ENCODE measurements at places on chromosomes 5 and 9. TPM values are rescaled to one million over a fixed set of nuclear protein-coding genes. Genes with fewer than 3 reads are reported as not detected.

DNA sequence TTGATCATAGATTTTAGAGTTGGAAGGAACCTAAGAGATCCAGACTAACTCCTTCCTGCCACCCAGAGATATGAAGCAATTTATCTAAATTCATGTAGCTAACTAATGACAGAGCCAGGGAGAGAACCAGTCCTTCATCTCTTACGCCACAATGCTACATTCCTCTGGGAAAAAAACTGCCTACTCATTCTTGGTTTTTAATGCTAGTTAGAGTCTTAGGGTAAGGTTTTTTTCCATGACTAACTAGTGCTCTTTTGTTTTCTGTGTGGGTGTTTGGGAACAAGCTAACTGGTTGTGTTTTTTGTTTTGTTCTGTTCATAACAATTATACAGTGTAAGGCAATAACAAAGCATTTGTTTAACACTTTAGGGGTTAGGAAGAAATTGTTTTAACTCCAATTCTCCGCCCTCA lies 52.4 kb downstream of the SLC44A1 start:
- H3K27me3 ChIP-seq, result no peaks in the 10 kb centered on the region
- no peak overlapping the region for H3K27ac ChIP-seq
- H3K36me3 ChIP-seq, result no peaks in the 10 kb centered on the region
- no peak overlapping the region for H3K4me3 ChIP-seq

DNA sequence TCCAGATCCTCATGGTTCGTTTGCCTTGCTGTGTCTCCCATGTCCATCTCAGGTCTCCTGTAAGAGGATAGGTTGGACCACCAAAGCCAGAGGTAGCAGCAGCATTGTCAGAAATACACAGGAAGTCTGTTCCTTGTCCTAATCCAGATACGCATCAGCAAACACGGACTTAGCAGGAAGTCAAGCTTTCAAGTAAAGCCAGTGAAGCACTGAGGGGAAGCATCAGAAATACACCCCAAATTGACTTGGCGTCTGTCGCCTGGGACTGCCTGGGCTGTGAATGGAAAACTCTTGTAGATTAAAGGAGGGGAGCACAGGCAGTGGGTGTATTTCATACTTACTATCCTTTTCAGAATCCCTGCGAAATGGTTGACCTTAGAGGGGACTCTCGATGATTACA lies 171.3 kb downstream of the PSAT1 start:
- H3K27me3 ChIP-seq, result no peaks in the 10 kb centered on the region
- no peaks in the 10 kb centered on the region for H3K36me3 ChIP-seq
- H3K27ac ChIP-seq, result no peak overlapping the region
- H3K4me1 ChIP-seq, result no peaks in the 10 kb centered on the region
- no peak for DNase-seq
- no peak overlapping the region for H3K4me3 ChIP-seq

- no peaks in the 10 kb centered on the region for H3K27me3 ChIP-seq
- H3K4me3 ChIP-seq, result no peak overlapping the region
- no peak for DNase-seq
- H3K27ac ChIP-seq, result no peak overlapping the region
These were observed 204.0 kb downstream of the DAB2IP start for GRCh38 chr9:121855476-121855875.

GRCh38 chr5:71633255-71634155 lies 46.4 kb downstream of the MCCC2 start:
- peaks cover 7% of the 10 kb centered on the region for H3K36me3 ChIP-seq
- no peak overlapping the region for H3K27ac ChIP-seq
- H3K27me3 ChIP-seq, result no peaks in the 10 kb centered on the region
- no peaks in the 10 kb centered on the region for H3K4me1 ChIP-seq
- DNase-seq, result no peak

DNA sequence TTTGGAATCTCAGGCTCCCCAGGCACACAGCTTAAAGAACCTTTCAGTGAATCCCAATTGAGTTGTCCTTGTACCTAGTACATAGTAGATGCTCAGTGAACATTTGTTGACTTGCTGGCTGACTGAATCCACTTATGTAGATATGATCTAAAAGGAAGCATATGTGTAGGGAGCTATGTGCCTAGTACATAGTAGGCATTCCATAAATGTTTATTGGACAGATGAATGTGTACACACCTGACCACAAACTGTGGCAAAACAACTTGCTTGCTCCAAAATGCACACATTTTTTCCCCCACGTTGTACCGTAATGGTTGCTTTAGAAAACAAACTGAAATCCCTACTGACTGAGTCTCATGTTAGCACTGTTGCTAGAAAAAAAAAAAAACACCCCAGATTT lies 80.2 kb upstream of the IL12B start:
- H3K4me3 ChIP-seq, result no peak overlapping the region
- no peaks in the 10 kb centered on the region for H3K27me3 ChIP-seq
- no peaks in the 10 kb centered on the region for H3K36me3 ChIP-seq
- DNase-seq, result no peak
- no peak overlapping the region for H3K27ac ChIP-seq

GRCh38 chr5:131981516-131981915 lies 29.9 kb downstream of the ACSL6 start:
- no peaks in the 10 kb centered on the region for H3K27me3 ChIP-seq
- no peak overlapping the region for H3K4me3 ChIP-seq
- H3K4me1 ChIP-seq, result peaks cover 3% of the 10 kb centered on the region
- H3K27ac ChIP-seq, result no peak overlapping the region
- no peaks in the 10 kb centered on the region for H3K36me3 ChIP-seq

DNA sequence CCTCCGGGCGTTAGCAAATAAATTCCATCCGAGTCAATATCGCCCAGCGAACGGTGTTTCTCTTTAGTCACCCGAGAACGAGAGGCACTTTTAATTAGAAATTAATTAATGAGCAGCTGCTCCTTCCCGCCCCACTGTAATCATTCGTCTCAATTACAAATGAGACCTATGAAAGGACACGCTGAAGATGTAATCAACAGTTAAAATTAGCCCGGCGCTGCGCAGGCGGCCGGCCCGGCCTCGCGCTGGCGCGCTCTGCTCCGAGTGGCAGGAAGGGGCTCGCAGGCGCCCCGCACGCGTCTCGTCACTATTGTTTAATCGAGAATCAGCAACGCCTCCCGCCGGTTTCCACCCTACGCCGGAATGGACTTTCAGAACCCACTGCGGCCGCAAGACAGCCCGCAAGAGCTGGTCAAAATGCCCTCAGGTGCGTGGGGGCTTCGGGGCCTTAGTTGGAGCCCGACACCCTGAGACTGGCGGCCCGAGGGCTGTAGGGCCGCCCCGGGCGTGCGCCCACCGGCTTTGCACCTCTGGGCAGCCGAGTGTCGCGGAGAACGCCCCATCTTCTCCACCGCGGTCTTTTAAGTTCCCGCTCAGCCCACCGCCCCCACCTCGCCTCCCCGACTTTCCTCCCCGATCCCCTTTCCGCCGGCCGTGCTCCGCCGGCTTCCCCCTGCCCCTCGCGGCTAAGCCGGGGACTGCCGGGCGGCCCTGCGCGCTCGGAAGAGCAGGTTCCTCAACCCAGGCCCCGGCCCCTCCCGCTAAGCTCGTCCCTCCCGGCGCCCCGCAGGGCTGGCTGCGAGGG lies 597 bp upstream of the IRX4 start:
- H3K4me1 ChIP-seq, result no peaks in the 10 kb centered on the region
- peaks cover 97% of the 10 kb centered on the region for H3K27me3 ChIP-seq
- no peak overlapping the region for H3K4me3 ChIP-seq
- H3K36me3 ChIP-seq, result no peaks in the 10 kb centered on the region

- no peak overlapping the region for H3K27ac ChIP-seq
- no peak for DNase-seq
- no peaks in the 10 kb centered on the region for H3K36me3 ChIP-seq
- no peak overlapping the region for H3K4me3 ChIP-seq
- no peaks in the 10 kb centered on the region for H3K4me1 ChIP-seq
These were observed 35.7 kb downstream of the TRPC7 start for GRCh38 chr5:136329484-136330190.

KLF4 gene
- 28.1 TPM for polyA plus RNA-seq

PCDHGA3 gene
- polyA plus RNA-seq, result 0.11 TPM

NIM1K gene
- polyA plus RNA-seq, result 0.32 TPM

OR5C1 gene
- 0.05 TPM for polyA plus RNA-seq

TMEM215 gene
- polyA plus RNA-seq, result 0.02 TPM

CER1 gene
- polyA plus RNA-seq, result 0.07 TPM
